ENCODE measurements at places on chromosomes 1 and 21. TPM values are rescaled to one million over a fixed set of nuclear protein-coding genes. Genes with fewer than 3 reads are reported as not detected.

SH2D5 gene
- not detected for total RNA-seq

GREM2 gene
- not detected for total RNA-seq

OR6N1 gene
- total RNA-seq = not detected

C1orf185 gene
- total RNA-seq = not detected

CD5L gene
- not detected for total RNA-seq

TIE1 gene
- 14.0 TPM for total RNA-seq

PAX7 gene
- total RNA-seq = not detected

DNA sequence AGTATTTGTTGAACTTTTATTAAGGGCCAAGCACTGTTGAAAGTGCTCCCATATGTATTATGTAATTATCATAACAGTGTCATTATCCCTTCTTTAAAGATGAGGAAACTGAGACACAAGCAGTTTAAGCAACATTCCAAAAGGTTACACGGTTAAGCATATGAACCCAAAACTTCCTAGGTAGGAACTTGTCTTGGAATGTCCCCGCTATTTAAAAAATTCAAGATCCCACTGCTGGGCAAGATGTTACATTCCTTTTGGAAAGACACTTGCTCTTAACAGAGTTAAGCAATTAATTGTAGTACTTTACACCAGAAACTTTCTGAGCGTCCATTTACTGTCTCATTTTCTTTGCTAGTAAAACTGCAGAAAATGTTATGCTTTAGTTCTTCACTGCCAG is 15.6 kb downstream of the LMO4 start:
- DNase-seq = no peak

DNA sequence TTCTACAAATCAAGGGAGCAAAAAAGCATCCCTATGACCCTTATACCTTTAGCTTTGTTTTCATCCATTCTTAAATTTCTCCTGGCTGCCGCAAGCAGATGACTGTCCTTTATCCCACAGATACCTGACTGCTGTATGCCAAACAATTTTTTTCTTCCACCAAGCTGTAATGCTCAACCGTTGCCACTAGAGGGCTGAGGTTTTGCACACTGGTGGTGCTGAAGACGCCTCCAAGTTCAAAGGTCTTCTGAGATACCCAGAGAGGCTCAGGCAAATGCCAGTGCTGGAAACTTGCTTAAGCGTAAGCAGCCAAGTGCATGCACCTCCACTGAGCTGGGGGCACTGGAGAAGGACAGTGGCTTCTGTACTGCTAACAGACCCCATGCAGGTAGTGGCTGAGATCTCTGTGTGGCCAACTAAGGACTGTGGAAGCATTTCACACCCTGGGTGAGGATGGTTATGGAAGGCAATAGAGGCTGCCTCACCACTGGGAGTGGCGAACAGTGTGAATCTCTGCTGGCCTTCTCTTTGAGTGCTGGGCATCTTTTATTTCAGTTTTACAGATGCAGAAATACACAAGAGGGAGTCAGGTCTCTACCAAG is 28.5 kb downstream of the CNIH3 start:
- peak; percentile 62 for DNase-seq

DNA sequence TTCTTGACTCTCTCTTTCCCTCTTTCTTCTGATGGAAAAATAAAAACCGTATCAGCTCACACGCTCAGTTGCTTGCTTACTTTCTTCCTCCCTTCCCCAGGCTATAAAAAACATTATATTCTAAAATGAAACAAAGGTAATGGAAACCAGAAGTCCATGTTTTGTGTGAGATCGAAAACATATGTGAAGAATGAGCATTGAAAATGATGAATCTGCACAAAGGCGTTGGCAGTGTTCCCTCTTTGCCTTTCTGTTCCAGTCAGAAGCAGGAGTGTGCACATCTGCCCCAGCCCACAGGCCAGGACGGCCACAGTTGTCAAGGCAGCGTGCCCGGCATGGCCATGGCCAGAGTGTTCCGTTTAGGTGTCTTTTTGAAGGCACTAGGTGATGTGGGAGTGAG is 185.3 kb upstream of the USP24 start:
- DNase-seq = no peak

DNA sequence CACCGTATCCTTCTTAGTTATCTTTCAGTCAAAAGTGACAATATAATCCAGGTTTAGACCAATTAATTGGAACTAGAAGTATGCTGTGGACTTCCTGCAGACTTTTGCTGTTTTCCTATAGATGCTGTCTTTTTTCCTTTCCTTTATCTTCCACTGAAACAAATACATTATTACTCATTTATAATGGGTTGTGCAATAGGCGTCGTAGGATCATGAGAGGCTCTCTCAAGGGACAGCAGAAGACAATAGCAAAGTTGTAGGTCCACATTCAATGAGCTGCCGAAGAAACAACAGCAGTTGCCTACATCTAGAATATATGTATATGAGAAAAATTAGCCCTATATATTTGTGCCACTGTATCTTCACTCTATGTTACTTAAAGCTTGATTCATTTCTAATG is 371.6 kb downstream of the AMY1C start:
- DNase-seq = no peak

DNA sequence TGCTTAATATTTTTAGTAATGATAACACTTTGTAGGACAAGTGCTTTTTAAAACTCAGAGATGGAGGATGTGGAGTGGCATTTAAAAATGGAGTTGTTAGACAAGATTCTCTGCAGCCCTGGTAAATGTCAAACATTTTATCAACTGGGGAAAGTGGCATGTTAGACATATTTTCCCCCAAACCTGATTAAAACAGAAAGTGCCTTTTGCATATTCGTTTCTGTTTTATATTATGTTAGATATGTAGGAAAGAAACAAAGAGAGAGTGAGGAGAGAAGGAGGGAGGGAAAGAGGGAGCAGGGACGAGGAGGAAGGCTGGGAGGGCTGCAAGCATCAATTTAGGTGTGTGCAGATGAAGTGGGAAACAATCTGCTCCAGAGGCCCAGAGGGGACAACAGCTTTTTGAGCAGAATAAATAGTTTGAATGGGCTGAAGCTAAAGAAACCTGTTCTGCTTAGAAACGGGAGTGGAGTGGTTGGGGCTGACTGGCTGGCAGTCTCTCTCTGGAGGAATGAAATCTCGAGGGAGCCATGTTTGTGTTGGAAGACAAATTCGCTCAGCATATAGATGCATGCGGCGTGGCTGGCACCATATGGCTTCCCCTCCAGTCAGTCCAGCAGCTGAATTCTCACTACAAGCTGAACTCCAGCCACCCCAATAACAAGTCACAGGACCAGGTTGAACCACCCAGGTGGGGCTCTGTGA is 502.2 kb downstream of the AJAP1 start:
- no peak for DNase-seq

DNA sequence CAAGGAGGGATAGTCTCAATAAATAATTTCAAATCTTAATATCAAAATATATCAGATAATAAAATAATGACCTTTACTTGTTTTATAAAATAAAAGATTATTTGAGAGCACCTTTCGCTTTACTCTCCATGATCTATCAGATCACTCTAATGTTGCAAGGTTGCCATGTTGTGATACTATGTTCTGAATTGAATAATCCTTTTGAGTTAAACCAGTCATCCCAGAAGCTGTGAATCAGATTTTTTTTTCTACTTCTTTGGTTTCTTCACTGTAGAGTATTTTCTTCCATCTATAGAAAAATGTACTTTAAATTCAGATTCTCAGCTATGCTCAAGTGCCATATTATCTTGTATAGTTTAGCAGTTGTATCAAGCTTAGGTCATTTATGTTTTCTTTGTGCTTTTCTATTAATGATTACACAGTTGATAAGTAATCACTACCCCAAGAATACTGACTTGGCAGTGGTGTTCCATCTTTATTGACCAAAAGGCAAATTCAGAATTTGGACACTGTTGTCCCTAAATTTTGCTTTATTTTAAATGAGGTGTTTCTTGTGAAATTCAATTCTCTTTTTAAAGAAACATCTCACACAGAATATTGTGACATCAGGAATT is 32.9 kb downstream of the BRDT start:
- DNase-seq = no peak

- no peak for DNase-seq
Measured at GRCh38 chr1:176989023-176989422, 175.5 kb downstream of the ASTN1 start.

- DNase-seq = no peak
Measured at GRCh38 chr1:221832617-221833016, 90.7 kb upstream of the DUSP10 start.

- DNase-seq = peak; percentile 54
Measured at GRCh38 chr1:24127801-24128363, 15.1 kb downstream of the IL22RA1 start.

DNA sequence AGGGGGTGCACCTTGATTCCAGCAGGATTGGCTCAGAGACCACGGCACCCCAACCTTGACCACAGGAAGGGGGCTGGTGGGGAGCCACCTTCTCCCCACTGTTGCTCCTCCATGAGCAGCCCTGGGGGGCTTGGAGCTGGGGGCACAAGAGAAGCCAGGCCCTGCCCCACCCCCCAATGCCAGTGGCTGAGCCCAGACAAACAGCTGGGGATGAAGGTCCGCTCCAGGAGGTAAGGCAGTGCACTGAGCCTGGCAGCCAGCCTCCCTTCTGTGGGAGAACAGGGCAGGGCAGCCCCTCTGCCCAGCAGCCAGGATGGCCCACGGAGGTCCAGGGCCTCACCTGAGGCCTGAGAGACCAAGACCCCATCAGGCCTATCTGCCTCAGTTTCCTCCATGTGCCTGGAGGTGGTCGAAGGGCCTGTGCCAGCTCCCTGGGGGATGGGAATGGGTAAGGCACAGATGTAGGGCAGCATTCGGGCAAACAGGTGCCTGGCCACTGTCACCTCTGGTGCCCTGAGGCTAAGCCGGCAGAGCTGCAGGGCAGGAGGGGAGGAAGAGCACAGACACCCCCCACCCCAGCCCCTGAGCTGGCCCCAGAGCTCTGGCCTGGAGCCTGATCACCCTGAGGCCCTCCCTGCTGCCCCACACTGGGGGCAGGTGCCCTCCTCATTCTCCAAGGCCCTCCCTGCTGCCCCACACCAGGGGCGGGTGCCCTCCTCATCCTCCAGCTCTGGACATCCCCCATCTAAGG is 7.1 kb downstream of the ITGB2 start:
- no peak for DNase-seq

GRCh38 chr1:11802616-11802972 is 3.2 kb downstream of the MTHFR start:
- DNase-seq = no peak

GRCh38 chr1:169120066-169120465 is 13.6 kb downstream of the ATP1B1 start:
- no peak for DNase-seq

- DNase-seq = no peak
Measured at GRCh38 chr1:224852901-224853568, 76.4 kb upstream of the DNAH14 start.

DNA sequence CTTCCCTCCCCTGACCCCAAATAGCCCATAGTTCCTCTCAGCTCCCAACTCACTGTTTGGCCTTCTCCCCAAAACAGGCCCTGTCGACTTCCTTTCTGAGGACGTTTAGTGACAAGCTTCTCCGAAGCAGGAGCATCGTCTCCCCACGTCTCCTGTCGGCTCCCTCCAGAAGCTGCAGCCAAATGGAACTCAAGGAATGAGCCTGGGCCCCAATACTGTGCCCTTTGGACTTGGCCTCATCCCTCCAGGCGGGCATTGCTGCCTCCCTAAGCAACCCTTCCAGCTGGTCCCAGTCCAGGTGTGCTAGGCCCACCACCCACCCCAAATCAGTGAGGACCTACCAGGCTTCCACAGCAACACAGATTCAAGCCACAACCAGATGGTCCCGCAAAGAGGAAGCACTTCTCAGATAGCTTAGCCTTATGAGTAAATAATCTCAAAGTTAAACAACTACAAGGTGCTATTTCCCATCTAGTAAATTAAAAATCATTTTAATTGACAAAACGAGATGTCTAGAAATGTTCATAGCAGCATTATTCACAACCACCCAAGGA is 33.0 kb downstream of the ACOT7 start:
- no peak for DNase-seq

DNA sequence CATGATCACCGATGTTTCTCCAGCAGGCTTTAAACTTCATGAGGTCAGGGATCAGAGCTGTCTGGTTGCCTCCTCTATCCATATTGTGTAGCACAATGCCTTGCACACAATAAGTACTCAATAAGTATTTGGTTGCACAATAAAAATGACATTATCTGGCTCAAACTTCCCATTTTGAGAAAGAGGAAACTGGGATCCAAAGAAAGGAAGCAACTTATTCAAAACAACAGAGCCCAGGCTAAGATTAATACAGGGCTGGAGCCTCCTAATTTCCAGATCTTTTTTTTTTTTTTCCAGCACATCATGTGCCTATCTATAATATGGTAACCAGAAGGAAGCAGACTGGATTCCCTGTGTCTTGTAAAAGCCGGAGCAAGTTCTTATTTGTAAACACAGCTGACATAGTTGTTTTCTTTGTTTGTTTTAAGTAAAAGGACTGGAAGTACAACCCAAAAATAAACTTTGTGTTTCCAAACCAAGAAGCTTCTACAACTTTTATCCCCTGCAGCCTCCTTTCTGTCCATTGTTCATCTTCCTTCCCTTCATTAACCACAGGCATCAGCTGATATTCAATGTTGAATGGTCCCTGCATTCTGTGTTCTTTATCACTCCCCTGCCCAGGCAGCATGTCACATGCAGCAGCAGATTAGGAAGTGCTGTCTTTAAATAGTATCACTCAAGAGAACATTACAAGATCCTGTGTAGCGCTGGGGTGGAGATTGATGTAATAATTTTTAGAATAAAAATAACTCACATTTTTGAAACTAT is 71.2 kb upstream of the HOOK1 start:
- DNase-seq = peak; percentile 45

DNA sequence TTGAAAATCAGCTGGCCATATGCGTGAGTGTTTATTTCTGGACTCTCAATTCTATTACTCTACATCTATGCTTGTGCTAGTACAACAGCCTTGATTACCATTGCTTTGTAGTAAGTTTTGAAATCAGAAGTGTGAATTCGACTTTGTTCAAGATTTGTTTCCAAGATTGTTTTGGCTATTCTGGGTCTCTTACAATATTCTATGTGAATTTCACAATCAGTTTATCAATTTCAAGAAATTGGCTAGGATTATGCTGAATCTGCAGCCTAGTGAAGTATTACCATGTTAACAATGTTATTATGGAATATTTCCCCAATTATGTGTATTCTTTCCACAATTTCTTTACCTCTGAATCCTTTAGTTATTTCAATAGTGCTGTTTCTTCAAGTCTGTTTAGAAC is 19.5 kb downstream of the SFPQ start:
- DNase-seq = no peak

Measured in body of pancreas (tissue), 4 donors.